Dermis microvascular lymphatic vessel endothelial cell (primary cell): ENCODE measurements at places on chromosomes 4 and X. TPM values are rescaled to one million over a fixed set of nuclear protein-coding genes. Genes with fewer than 3 reads are reported as not detected.

DNA sequence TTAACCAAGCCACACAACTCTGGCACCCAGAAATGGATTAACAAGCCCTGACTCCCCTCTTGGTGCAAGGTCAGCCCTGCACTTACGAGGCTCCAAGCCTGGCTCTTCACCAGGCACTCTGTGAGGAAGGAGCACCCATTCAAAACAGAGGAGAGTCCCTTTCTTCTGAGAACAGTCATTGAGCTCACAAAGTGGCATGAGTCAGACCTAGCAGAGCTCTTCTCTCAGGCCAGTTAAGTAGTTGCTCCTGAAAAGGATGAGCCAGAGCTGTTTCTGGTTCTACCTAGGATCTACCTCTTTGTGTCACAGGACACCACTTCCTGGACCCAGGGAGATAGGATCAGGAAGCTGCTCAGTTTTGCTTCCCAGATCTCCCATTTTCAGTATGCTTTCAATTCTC lies 48.2 kb downstream of the EVC2 start:
- DNase-seq, result no peak

DNA sequence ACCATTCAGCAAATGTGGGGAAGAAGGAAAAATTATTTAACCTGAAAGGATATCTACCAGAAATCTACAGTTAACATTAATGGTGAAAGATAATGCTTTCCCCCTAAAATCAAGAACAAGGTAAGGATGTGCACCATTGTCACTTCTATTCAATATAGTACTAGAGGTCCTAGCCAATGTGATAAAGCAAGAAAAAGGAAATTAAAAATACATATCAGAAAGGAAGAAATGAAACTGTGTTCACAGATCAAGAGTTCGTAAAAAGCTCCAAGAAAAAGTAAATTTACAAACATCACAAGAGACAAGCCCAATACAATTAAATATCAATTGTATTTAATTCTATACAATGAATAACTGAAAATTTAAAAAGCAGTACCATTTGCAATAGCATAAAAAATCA lies 57.6 kb downstream of the CNOT6L start:
- no peak for DNase-seq

DNA sequence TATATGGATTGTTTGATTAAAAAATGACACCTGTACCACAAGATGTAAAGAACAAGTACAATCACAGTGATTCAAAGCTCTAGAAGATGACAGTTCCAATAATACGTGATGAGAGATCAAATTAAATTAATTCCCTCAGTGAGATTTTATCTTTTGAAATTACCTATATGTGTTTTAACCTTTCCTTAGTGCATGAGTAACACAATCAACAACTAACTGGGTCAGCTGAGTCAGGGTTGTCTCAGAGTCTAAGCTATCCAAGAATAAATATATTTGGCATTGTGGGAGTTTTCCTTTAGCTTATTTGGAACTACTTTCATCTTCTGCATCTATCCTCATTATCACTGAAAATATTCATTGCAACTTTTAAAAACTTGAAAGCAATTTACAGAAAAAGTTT lies 162.8 kb downstream of the WDFY3 start:
- DNase-seq, result peak; percentile 34

GRCh38 chr4:24928708-24929107 lies 15.9 kb upstream of the CCDC149 start:
- DNase-seq, result no peak

GRCh38 chr4:72909461-72909860 lies 160.1 kb downstream of the COX18 start:
- DNase-seq, result no peak

The PLAC8 gene
- 0.25 and 0.39 TPM in 2 replicates for total RNA-seq

The GAGE1 gene
- total RNA-seq, result not detected in 2 replicates

GRCh38 chrX:78024349-78025059 lies 55.1 kb upstream of the PGAM4 start:
- peak; percentile 44 for DNase-seq

GRCh38 chr4:168618577-168619265 lies 121.9 kb downstream of the PALLD start:
- no peak for DNase-seq

GRCh38 chrX:154441564-154441963 lies 2.4 kb upstream of the FAM50A start:
- no peak for DNase-seq

DNA sequence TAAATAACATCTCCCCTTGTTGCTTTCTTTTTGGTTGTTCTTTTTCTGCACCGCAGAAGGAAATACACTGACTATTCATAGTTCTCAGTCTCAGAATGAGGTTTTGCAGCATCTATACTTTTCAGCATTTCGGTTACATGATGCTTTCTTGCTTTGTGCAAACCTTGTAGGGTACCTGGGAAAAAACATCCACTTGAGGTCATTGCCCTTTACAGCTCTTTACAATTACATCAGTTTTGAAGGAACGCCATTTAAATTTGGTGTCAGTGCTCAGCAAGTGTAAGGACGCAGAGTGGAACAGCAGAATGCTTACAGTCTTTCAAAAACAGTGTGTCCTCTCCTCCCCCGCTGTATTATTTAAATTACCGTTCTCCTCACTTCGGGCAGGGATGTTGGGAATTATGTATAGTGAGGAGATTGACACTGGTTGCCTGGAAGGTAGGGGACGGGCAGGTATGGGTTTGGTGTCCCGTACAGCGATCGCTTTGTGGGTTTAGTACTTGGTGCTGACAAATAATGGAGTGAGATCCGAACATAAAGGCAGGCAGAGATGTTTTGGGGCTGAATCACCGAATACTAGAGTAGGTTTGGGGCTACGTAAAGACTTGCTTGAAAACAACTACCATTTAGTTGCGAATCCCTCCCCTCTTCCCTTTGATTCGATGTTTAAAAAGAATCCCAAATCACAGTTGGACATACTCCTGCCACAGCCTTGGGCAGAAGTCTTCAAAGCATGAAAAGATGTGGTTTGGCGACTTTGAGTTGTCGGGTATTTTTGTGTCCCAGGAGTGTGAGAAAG lies 2.0 kb upstream of the NKX3-2 start:
- no peak for DNase-seq

The BBS12 gene
- 4.3 and 4.4 TPM in 2 replicates for total RNA-seq

The DCAF4L1 gene
- 0.13 TPM in 2 replicates for total RNA-seq

DNA sequence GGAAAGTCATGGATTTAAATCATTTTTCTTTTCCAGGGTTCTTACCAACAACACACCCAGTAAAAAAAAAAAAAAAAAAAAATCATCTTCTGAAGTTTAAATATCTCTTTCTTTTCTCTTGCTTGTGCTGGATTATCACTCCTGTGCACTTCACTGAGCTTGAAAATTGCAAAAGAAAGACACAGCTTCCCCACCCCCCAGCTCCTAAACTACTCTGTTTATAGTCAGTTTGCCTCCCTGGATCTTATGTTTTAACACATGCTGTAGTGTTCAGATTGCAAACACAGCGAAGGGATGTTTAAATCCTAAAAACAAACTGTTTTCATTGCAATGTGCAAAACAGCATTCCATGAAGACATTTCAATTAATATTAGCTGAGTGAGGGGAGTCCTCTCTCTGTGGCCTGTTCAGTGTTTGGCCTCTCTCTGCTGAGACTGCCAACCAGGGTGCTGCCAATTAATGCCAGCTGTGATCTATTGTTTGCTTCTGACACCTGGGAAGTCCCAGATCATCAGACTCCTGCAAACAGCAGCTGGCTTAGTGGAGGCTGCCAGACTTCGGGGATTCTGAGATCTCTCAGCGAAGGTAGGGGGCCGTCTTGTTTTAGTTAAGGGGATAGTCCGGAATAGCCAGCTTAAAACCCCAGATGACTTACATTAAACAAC lies 171.1 kb upstream of the PITX2 start:
- DNase-seq, result no peak

DNA sequence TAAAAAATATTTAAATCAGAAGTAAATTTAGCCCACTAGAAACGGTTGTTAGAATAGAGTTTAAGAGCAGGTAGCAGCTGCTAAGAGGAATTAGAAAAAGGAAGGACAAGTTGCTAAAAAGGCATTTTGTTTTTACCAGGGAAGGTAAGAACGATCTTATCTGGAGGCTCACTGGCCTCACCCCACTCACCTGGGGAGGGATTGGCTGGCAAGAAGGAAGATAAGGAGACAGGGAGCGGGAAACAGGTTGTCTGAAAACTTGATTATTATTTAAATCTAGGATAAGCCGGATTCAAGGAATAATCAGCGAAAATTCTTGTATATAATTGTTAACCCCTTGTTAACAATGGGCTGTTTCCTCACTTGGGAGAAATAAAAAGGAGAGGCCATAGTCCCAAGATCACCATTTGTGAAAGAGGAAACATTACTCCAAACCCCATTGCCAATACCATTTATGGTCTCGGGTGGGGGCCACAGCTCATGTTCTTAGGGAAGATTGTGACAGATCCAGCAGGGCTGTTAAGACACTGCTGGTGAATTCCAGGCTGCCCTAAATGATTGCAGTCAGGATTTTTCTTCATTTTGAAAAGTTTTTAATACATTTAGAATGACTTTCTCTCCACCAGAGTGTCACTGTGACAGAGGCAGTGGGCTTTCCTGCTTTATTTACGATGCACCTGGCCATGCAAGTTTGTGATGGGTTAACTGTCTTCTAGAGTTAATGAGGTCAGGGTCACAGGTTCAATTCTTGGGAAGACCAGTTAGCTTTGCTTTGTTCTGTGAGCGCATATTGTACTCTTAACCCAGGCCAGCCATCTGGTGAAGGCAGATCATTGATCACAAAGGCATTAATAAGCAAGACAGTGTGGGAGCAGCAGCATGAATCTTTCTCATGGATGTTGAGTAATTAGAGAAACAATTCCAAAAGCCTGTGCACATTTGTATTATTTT lies 106.6 kb downstream of the CEP135 start:
- DNase-seq, result no peak

- no peak for DNase-seq
Observed at GRCh38 chrX:30489323-30489722, 88.2 kb downstream of the TASL start.

DNA sequence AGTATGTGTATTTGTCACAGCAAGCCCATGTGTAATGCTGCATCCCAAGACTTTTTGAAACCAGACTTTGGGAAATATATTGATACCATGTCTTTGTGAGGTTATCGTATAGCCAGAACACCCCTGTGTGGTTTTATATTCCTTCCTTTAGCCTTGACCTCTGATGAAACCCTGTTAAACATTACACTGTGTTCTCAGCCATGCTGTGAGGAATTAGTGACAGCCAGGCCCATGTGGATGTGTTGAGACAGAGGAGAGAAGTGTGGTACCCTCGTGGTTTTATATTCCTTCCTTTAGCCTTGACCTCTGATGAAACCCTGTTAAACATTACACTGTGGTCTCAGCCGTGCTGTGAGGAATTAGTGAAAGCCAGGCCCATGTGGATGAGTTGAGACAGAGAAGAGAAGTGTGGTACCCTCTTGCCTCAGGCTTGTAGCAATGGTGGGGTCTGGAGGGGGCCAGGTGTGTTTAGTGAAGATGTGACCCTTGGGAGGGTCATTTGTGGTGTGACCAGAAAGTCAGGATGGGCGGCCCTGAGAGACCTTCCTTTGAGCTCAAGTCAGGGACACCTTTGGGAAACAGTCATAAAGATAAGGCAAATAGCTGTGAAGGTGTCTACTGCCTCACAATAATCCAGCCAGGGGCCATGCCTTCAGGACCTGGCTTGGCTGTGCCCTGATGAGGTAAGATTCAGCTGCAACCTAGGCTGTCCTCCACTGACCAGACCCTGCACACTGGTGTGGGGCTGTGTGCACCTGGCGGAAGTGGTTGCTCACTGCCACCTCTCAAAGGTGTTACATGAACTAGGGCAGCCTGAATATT lies 110.0 kb downstream of the IRF2 start:
- no peak for DNase-seq

DNA sequence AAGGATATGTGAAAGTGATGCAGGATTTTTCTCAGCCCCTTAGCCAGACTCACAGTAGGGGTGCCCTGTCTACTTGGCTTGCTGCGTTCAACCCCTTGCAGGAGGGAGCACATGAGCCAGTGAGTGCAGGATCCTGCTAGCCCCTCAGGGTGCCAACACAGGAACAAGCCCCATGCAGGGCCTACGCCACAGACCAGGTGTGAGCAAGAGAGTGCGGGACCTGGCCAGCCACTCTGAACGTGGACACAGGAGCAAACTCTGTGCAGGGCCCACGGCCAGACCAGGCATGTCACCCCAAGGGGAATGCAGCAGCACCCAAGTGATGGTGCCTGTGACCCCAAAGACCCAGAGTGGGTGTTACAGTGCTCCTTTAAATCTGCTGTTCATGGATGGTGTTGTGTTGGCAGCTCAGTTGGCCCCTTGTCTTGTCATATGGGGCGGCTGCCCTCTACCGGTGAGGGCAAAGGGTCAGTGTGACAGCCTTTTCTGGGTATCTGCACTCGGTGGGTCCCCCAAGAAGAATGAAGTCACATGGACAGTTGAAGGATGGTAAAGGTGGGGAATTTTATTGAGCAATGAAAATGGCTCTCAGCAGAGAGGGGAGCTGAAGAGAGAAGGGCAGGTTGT lies 188.4 kb upstream of the MAOA start:
- DNase-seq, result no peak

GRCh38 chr4:40931238-40931637 lies 181.5 kb downstream of the NSUN7 start:
- no peak for DNase-seq

DNA sequence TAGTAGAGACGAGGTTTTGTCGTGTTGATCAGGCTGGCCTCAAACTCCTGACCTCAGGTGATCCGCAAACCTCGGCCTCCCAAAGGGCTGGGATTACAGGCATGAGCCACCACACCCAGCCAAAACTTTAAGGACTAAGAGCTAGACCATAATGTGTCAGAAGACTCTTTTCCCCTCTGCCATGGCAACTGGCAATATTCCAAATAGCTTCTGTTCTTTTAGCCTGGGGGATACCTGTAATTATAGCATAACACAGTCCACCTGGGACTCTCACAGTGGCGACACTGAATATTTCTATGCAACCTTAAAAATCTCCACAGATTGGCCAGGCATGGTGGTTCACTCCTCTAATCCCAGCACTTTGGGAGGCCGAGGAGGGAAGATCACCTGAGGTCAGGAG lies 45.5 kb upstream of the RBM47 start:
- no peak for DNase-seq

- DNase-seq, result no peak
Observed at GRCh38 chrX:129534816-129535578, 5.1 kb upstream of the OCRL start.

DNA sequence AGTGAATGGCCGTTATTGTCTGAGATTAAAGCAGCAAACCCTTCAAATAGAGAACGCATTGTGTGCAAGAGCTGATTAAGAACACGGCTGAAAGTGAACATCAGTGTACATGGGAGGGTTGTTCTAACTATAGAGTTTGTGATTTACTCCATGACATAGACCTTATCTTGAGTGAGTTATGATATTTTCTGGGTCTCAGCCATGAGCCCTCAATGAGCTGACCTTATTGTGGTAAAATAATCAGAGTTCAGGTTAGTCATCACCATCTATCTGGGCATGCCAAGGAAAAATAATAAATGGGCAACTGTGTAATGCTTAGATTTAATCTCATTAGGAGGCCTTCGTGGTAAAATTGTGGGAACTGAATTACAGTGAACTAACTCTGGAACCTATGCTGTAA lies 33.2 kb upstream of the CLDN24 start:
- peak; percentile 85 for DNase-seq

GRCh38 chr4:122525865-122526264 lies 69.3 kb upstream of the IL2 start:
- no peak for DNase-seq
